ENCODE measurements at places on chromosomes 6 and 20.
A peak's percentile ranks its signal among the peaks of the same experiment; 100 is the strongest.

DNA sequence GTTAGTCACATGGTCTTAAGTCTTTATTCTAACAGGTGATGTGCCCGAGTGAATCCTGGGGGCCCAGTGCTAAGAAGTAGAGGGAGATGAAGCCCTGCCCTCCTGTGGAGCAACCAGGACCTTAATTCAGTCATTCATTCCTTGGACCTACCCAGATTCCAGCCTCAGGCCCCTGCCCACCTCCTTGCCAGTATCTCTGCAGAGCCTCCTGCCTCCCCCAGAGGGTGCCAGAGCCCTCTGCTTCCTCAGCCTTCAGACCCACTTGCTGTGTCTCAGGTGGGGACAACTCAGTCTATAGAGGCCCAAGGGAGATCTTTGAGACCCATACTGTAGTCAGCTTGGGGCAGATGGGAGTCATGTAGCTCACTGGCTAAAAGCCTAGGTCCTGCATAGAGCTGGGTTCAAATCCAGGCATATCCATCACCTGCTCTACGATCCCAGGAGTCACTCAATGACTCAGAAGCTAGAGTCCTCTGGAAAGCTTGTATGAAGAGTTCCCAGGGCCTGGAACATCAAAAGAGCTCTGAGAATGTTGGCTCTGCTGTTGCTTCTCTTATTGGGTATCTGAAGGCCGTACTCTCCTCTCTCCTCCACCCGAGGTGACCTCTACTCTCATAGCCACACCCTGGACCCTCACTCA, 3.9 kb upstream of the SIGLEC1 start:
- peak; percentile 23 for DNase-seq

DNA sequence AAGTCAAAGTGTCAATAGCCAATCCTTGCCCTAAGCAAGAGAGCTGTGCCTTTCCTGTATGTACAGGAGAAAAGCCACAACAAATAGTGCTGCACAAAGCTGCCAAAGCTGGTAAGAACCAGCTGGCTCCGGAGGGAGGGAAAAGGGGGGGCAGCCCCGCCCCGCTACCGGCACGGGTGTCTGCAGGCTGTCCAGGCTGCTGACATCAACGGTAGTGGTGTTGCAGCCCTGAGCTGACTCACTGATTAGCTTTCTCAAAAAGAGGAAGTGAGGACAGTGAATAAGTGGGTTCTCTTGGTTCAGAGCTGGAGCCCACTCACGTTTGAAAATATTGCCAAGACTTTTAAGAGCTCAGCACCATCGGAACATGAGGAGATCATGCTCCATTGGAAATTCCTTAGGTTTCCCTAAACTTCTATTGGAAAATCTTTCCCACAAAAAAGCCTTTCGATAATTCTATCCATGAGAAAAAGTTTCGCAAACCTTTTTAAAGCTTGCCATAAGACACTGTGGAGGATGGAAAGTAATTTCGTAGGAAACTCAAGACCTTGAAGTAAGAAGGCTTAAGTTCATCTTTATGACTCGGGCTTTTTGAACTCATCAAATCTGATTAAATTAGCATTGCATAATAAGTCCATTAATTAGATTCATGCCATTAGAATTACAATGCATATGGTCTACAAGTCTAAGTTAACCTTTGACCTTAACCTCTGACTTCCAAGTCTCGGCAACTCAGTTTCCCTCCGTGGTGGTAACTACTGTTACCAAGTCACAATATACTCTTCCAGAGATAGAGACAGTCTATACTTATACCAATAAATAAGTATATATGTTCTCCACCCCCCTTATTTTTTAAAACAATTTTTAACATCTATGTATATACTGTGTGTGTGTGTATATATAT, 67.0 kb downstream of the TNFRSF21 start:
- DNase-seq: peak; percentile 54

DNA sequence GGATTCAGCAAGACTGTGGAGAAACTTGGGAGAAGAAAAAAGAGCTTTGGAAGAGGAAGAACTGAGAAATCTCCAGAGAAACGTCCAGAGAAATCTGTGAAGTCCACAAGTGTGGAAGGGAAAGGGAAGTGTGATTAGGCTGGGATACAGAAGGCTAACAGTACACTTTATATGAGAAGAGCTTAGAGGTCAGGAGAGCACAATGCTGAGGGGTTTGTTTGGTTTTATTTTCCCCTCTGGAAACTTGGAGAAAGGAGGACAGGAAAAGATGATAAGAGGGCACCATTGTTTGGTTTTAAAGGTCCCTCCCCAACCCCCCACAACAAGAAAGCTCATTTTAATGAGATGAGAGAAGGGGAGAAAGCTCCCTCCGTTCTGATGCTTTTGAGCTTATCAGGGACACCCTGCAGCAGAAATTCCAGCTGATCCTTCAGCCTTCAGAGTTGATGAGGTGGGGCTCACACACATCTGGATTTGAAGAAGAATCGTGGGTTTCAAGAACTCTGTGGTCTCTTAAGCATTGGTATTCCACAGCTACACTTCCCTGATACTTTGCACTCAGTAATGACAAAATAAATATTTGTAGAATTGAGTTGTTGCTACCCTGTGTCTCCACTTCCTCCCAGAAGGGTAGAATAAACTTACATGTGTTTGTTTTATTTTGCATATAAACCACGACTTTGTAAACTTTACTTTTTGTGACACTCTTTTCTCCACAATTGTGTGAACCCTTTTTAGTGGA, 1.9 kb downstream of the NT5E start:
- DNase-seq: no peak

- DNase-seq: no peak
Observed at GRCh38 chr6:72939004-72939403, 286.3 kb downstream of the KHDC1L start.

GRCh38 chr20:38345643-38346042, 639 bp upstream of the LBP start:
- no peak for DNase-seq

DNA sequence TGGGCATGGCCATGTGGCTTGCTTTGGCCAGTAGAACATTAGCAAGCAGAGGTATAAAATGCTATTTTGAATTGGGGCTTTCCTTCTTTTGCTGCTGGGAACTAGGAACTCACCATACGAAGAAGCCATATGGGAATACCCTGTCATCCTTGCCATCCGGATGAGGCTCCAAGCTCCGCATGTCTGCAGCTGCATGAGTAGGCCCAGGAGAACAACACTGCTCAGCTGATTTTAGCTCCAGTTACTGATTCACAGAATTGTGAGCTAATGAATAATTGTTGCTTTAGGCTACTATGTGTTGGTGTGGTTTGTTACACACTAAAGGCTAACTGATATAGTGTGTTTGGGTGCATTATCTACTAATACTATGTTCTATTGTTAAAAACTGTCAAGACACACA, 2.7 kb upstream of the PLCB4 start:
- DNase-seq: no peak

DNA sequence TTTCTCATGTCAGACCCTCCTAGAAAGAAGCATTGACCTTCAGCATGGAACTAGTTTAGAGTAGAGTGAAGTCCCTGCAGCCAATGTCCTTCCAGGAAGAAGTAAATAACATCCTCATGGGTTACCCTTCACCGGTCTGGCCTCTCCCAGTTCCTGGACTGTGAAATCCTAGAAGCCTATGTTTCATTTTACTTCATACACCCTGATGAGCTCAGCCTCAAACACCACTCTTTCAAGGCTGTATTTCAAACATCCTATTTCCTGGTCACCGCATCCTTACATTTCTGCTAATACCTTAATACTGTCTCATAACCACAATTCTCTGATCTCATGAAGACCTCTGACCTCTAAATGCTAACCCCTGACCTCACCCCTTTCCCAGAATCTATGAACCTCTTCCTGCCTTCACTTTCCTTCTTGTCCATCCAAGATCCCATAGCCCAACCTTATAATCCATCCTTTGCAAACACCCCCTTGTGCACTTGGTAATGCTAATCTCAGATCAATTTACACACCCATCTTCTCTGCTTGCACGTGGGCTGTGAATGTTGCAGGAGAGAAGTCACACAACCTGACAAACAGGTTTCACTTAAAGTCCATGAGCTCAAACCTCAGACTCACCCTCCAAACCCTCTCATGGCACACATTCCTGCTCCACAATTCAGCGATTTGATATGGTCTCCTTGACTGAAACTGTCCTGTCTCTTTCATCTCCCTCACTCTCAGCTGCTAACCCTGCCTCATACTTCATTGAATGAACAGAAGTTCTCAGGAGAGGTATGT, 30.2 kb downstream of the SLC2A10 start:
- DNase-seq: no peak

- no peak for DNase-seq
Observed at GRCh38 chr6:52195886-52196285, 9.7 kb downstream of the IL17A start.

GRCh38 chr6:149053848-149054558, 263.5 kb upstream of the TAB2 start:
- no peak for DNase-seq

DNA sequence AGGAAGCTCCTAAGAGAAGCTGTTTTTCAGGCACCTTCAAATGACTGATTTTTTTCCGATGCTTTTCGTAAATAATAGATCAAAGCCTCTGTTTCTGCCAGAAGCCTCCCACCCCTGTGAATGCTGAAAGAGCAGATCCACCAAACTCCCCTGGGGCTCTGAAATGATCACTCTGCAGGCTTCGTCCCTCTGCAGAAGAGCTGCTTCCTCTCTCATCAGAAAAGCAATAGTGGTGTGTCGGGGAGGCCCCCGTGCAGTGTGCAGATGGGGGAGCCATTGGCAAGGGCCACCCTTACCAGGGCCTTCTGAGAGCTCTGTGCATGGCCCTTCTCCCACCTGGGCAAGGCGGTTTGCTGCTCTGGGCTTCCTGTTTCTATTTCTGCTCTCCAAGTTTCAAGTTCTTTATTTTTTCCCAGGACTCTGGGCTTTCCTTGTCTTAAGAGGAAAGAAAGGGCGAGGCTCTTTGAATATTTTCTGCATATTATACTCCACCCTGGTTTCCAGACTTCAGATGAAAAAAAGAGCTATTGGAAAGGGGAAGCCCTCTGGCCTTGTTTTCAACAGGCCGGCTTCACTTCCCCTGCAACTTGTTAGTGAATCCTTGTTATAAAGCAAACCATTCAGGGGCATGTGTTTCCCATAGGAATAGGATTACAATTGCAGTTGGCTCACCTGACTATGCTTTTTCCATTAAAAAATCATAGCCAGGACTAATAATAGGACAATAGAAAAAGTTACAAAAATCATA, 155.2 kb downstream of the TTLL2 start:
- DNase-seq: no peak

DNA sequence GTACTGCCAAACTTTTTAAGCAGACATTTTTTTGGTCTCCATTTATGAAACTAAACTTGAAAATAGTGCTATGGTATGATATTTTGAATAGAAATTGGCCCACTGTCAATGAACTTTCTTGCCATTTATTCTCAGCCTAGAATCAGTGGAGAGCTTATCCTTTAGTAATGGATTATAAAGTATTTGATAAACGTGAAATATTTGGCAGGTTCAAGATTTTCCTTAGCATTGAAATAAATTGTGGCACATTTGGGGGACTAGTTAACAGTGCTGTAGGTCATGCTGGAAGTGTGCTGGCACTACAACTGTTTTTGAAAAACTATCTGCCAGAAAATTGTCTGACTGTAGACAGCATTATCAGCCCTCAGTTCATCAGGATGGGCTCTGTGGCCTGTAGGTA, 2.1 kb downstream of the PRSS35 start:
- DNase-seq: no peak

GRCh38 chr6:17405944-17406245, 12.5 kb downstream of the CAP2 start:
- DNase-seq: no peak

DNA sequence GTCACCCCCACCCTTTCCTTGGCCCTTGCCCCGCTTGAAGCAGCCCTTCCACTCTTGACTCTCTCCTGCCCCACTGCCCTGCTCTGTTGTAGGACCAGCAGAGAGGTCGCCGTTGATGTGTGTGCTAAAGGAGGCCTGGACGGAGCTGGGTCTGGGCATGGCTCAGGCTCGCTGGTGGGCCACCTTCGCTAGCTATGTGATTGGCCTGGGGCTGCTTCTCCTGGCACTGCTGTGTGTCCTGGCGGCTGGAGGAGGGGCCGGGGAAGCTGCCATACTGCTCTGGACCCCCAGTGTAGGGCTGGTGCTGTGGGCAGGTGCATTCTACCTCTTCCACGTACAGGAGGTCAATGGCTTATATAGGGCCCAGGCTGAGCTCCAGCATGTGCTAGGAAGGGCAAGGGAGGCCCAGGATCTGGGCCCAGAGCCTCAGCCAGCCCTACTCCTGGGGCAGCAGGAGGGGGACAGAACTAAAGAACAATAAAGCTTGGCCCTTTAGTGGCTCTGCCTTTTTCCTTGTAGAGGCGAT, 3.0 kb downstream of the SMPD2 start:
- DNase-seq: no peak

GRCh38 chr6:111846492-111847409, 26.5 kb downstream of the FYN start:
- peak; percentile 75 for DNase-seq

- DNase-seq: peak; percentile 1
Observed at GRCh38 chr20:20130399-20130798, 78.1 kb downstream of the CFAP61 start.

DNA sequence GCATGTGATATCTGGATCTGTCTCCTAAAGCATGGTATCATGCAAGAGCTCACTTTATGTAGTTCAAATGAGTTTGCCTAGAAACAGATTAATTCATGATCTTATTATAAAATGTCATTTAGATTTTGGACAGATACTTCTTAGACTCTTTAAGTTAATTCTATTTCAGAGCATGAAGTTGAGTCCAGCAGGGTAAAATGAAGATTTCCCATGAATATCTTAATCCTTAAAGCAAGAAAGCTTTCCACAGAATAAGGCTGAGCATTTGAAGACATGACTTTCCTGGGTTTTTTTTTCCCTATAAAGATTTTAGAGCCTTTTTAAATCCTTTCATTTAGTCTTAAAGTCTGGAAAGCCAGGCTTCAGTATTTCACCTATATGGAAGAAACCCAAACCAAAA, 556.0 kb upstream of the GJE1 start:
- DNase-seq: no peak

DNA sequence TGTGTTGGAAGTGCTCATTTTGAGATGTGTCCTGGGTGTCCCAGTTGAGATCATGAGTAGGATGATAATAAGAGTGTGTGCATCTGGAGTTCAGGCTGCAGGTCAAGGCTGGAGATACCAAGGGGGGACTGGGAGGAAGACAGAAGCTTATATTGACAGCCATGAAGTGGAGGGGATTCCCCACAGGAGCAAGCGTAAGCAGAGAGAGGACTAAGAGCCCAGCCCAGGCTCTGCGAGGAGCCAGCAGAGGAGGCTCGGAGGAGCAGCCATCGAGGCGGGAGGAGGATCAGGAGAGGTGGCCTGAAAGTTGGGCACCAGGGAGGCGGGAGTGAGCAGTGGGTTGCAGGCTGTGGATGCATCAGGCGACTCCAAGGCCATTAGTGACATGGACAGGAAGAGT, 116.2 kb downstream of the SLC24A3 start:
- no peak for DNase-seq

DNA sequence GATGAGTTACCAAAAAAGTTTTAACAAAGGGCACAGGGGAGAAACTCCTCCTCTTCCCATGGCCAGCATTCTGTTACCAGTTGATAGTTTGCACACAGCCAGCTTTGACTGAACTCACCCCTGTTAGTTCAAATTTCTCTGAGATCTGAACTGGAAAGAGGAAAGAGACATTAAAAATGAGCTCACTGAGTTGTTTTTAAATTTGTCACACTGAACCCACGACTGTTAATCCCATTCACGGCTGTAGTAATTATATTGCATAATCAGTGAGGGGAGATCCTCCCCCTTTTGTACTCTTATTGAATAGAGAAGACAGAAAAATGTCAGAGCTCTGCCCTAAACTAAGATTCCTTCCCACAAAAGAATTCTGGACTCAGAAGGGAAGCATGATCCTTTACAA, 17.5 kb upstream of the DSP start:
- no peak for DNase-seq

GRCh38 chr20:8996817-8997512, 71.9 kb upstream of the PLCB4 start:
- no peak for DNase-seq

GRCh38 chr6:18142591-18142861, 12.4 kb downstream of the TPMT start:
- DNase-seq: no peak
